Neural crest cell (in vitro differentiated cells): ENCODE measurements at places on chromosomes 6 and 20.

- no peak for DNase-seq
These were observed 701.8 kb upstream of the ADGRB3 start for GRCh38 chr6:67933278-67933677.

DNA sequence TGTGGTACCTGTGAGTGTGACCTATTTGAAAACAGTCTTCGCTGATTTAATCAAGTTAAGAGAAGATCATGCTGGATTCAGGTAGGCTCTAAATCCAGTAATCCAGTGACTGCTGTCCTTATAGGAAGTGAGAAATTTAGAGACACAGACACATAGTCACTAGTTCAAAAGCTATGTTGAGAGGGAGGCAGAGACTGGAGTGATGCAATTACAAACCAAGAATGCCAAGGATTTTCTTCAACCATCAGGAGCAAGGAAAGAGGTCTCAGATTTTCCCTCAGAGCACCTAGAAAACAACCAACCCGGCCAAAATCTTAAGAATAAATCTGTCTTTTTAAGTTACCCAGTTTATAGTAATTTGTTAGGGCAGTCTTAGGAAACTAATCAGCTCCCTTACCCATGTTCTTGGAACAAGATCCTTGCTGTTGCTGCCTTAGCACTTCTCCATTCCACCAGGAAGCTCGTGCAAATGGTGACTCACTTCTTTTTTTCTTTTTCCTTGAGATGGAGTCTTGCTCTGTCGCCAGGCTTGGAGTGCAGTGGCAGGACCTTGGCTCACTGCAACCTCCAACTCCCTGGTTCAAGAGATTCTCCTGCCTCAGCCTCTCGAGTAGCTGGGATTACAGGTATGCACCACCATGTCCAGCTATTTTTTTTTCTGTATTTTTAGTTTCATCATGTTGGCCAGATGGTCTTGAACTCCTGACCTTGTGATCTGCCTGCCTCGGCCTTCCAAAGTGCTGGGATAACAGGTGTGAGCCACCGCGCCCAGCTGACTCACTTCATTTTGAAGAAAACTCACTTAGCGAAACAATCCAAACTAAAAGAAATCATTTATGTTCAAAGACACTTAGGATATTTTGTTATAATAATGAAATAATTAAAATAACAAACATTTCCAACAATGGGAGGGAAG, 34.4 kb upstream of the ZNF184 start:
- no peak for DNase-seq

GRCh38 chr6:42467651-42468050, 15.9 kb upstream of the TRERF1 start:
- no peak for DNase-seq

GRCh38 chr6:124008000-124008987, 204.6 kb downstream of the NKAIN2 start:
- DNase-seq = no peak

DNA sequence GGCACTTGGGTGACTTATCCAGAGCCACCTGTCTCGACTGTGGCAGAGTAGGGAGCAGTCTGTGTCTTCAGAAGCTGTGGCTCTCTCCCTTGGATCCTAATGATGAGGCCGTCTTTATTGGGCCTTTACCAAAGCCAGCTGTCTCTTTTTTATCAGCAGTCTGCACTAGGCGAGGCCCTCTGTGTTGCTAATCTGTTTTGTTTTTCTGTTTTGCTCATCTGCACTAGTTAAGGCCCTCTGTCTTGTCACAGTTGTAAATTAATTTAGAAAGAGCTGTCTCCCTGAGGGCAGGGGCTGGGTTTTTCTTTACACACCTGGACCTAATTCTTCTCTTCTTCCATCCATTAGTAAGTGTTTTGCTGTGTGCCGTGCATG, 45.0 kb downstream of the CDS2 start:
- no peak for DNase-seq

DNA sequence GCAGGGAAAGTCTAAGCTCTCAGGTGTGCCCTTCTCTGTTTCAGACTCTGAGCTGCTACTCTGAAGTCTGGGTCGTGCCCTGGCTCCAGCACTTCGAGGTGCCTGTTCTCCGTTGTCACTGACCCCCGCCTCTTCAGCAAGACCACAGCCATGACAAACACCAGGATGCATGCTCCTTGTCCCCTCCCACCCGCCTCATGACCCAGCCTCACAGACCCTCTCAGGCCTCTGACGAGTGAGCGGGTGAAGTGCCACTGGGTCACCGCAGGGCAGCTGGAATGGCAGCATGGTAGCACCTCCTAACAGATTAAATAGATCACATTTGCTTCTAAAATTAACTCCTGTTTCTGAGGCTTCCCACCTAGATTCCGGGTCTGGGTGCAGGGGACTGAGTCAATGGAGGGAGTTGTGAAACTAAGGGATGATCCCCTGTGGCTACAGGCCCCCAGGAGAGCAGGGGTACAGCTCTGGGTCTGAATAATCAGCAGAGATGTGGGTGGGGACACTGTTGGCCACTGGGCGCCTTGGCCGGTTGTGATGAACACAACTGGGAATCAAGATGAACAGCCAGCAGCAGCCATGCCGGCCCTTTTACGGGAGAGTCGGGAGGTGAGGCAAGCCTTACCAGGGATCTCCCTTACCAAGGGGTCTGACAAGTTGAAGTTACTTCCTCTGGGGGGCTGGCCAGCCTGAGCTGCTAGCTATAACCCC, 10.7 kb downstream of the CST7 start:
- DNase-seq = no peak

- DNase-seq = no peak
These were observed 25.9 kb downstream of the RNASET2 start for GRCh38 chr6:166930354-166930891.

- DNase-seq = no peak
These were observed 208.6 kb downstream of the UST start for GRCh38 chr6:148955441-148955840.

- no peak for DNase-seq
These were observed 5.4 kb downstream of the PPDPF start for GRCh38 chr20:63525971-63526370.
